ENCODE measurements at places on chromosomes 3 and 15. TPM values are rescaled to one million over a fixed set of nuclear protein-coding genes. Genes with fewer than 3 reads are reported as not detected.

ETV5 gene
- 26.8 TPM for total RNA-seq

TTC21A gene
- total RNA-seq: 0.86 TPM

TNFAIP8L3 gene
- 62.5 TPM for total RNA-seq

ERICH6 gene
- not detected for total RNA-seq

VGLL4 gene
- total RNA-seq: 83.8 TPM

CPN2 gene
- not detected for total RNA-seq

PLIN1 gene
- total RNA-seq: 0.07 TPM

RASGRP1 gene
- total RNA-seq: 0.04 TPM

GABRA5 gene
- total RNA-seq: not detected

GRCh38 chr15:99721104-99721778 lies 12.0 kb downstream of the LYSMD4 start:
- DNase-seq: no peak

DNA sequence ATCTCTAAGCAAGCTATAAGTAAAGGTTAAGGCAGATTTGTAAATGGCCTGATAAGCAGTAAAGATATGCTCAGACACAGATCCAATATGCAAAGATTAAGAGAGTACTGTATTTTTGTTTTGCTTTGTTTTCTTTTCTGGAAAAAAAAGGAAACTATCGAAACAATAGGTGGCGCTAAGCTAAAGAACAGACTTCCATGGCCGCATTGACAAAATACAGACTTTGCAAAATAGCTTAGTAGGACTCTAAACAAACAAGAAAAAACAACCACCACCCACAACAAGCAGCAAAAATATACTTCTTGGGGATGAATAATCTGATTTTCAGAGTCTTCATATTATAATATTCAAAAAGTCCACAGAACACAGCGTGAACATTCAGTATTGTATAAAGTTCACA lies 758.4 kb upstream of the ROBO1 start:
- no peak for DNase-seq

DNA sequence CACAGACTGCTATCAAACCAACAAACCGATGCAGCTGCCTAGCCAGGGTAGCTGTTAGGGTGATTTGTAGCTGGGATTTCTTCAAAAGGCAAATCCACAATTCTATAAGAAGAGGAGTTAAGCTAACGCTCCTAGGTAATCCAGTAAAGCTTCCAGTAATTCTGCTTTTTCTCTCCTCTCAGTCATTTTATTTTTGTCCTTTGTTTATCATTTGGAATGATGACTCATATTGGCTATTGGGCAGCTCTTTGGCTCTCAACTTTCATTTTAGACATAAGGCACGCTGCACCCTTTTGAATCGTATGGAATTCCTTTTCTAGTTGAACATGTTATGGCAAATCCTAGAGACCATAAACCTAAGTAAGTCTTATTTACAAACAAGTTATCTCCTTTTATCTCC lies 53.2 kb upstream of the PPARG start:
- DNase-seq: no peak

- no peak for DNase-seq
Observed at GRCh38 chr3:16404349-16404895, 109.1 kb downstream of the RFTN1 start.

DNA sequence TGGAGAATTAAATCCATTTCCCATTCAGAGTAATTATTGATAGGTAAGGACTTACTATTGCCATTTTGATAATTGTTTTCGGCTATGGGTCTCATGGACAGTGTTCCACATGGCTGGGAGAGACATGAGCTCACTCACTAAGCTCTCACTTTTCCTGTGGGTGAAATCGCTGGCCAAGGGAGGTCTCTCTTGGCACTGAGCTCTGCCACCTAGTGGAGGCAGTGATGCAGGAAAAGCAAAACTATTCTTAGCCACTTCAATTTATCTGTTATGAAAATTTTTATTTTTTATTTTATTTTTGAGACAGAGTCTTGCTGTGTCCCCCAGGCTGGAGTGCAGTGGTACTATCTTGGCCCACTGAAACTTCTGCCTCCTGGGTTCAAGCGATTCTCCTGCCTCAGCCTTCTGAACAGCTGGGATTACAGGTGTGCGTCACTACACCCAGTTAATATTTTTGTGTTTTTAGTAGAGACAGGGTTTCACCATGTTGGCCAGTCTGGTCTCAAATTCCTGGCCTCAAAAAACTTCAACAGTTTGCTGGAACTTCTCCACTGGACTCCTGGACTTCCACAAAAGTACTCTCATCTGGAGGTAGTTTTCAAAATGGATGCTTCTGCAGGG lies 4.7 kb upstream of the RNF13 start:
- peak; percentile 41 for DNase-seq

- no peak for DNase-seq
Observed at GRCh38 chr3:103991461-103992115, 1375.1 kb upstream of the ALCAM start.

DNA sequence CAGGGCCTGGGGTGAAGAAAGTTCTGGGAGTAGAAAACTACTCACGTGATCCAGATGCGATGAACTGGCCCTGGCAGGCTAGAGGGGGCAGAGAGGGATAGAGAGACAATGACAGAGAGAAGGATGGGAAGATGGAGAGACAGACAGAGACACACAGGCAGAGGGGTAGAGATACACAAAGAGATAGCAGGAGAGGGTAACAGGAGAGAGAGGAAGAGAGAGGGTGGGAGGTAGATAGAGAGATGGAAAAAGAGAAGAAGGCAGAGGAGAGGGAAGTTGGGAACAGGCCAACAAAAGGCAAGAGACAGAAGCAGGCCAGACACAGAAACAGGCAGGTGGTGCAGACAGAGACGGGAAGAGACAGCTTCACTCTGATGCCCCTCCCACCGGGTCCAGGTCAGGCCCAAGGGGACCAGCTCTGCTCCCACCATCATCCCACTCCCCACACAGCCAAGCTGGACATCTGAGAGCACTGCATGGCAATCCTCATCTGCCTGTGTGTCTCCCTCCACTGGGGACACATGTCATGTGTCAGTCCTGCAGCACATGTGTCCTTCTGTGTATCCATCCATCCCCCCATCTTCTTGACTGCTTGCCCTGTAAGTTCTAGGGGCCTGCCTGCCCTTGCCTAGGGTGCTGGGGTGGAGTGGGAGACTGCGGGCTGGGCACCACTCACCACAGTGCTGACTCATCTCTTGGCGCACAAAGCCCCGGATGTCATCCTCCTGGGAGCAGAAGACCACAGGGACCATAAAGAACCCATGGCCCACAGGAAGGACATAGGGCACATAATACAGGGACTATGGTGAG lies 2.2 kb upstream of the UCN2 start:
- no peak for DNase-seq

- DNase-seq: no peak
Observed at GRCh38 chr3:67897351-67898336, 243.2 kb upstream of the SUCLG2 start.

DNA sequence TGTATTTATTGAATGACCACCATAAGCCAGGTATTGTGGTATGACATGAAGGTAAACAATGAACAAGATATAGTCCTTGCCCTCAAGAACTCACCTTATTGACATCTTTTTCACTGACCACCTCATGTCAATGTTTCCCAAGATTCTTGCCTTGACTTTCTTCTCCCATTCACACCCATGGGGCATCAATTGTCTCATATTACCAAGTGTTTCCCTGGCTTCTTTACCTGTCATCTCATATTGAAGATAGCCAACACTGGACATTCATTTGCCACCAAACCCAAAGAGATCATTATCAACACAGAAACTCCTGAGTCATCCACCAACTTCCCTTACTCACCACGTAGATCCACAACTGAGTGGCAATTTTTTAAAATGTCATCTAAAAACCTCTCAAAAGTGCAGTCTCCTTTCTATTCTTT lies 2.2 kb downstream of the EFHB start:
- no peak for DNase-seq

GRCh38 chr15:101047301-101047781 lies 128.2 kb downstream of the LRRK1 start:
- no peak for DNase-seq

GRCh38 chr15:35444557-35445204 lies 101.3 kb downstream of the DPH6 start:
- peak; percentile 20 for DNase-seq

DNA sequence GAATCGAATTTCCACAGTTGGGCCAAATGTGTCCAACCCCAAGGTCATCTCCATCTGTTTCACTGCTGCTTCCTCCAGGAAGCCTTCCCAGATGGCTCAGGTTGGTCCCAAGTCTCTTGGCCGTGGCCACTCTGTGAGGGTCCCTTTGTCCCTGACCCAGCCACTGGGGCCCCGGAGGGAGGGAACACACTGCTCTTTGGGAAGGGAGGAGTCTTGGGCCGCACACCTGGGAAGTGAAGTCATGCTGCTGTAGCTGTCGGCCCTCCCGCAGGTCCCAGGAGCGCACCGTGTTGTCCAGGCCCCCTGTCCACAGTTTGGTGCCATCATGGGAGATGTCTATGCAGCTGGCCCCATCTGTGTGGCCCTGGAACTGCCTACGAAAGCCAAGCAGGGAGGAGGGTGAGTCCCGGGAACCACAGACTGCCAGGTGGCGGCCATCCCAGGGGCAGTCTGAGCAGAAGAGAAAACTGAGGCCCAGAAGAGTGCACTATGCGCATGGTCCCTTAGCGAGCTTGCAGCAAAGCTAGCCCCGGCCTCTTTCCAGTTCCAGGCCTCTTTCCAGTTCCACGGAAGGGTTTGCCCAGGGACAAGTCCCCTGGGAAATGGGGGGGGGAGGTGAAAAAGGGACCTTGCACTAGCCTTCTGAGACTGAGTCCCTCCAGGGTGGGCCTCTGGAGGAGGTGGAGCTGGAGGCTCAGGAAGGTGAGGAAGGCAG lies 44.6 kb downstream of the TLE3 start:
- no peak for DNase-seq

DNA sequence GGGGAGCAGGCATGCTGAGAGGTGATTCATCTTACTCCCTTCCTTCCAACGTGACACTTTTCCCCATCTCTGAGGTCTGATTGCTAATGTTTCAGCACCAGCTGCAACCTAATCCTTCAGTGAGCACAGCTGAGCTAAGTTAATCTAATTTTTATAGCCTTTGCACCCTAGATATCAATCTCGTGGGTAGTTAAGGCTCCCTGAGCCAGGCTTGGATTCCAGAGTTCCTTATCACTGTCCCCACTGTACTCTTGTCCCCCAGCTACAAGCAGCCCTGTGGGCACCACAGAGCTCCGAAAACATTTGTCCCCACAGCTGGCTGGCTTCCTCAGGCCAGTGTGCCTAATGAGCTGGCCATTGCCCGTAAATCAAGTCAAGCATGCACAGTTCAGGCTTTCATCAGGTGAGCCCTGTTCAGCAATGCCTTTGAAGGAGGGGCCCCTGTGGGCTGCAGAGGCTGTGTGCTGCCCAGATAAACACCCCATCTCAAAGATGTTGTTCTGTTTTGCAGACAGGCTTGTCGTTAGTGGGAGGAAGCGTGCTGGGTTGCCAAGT lies 376.9 kb upstream of the RASGRP1 start:
- no peak for DNase-seq

DNA sequence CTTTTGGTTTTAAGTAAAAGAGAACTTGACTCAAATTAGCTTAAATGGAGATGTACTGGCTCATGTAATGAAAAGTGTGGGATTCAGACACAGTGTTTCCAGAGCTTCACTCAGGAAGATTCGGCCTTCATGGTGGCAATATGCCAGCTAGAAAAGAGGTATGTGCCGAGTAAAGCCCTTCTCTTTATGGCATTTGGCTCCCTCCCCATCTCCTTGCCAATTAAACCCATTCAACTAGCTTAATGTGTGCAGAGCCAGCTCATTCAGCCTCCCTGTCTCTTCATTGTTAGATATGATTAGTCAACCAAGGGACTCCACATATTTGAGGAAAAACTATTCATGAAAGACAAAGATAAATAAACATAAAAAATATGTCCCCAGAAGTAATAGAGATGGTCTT lies 15.0 kb upstream of the TRANK1 start:
- DNase-seq: no peak

DNA sequence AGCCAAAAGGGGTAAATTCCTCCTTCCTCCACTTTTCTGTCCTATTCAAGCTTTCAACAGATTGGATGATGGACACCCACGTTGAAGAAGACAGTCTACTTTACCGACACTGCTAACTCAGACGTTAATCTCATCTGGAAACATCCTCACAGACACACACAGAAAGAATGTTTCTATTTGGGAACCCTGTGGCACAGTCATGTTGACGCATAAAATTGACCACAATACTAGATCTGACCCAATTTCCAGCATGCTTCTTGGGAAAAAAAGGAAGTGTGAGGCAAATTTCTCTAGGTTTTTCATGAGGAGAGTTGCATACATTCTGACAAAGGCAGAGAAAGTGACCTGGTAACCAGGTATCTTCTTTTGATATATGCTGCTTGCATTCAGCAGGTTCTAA lies 594.1 kb downstream of the FGF12 start:
- DNase-seq: no peak

GRCh38 chr3:63807961-63808565 lies 11.0 kb upstream of the C3orf49 start:
- no peak for DNase-seq

- DNase-seq: no peak
Observed at GRCh38 chr3:192921793-192922192, 4.1 kb upstream of the MB21D2 start.

GRCh38 chr3:131669600-131669999 lies 166.8 kb upstream of the MRPL3 start:
- no peak for DNase-seq

DNA sequence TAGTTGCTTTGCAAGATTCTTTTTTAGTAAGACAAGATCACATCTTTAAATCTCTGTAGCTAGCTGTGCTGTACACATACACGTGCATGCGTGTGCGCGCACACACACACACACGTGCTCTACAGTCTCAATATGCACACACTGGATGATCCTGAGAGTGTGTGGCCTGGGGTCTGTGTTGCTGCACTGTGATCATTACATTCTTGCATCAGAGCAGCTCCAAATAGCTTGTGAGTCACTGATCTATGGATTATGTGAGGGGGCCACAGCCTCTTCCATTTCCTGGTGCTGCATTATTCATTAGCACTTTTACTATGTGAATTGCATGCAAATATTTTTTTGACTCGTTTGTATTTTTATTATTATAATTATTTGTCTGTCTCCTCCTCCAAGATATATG lies 34.6 kb downstream of the MCTP2 start:
- DNase-seq: no peak

DNA sequence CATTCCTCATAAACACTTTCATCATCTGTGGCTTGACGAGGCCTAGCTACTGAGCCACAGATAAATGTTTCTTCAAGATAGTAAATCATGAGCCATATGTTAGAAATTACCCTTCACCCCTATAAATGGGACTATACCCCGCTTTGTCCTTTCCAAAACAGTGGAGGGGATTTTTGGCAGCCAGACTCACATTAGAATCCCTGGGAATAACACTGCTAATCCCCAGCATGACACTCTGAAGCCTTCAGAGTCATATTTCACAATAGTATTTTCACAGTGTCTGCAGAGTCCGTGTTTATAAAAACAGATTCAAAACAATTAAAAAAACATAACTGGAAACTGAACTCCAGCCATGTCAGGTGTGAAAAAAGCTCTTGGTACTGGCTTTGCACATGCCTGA lies 271.6 kb downstream of the ERC2 start:
- no peak for DNase-seq

DNA sequence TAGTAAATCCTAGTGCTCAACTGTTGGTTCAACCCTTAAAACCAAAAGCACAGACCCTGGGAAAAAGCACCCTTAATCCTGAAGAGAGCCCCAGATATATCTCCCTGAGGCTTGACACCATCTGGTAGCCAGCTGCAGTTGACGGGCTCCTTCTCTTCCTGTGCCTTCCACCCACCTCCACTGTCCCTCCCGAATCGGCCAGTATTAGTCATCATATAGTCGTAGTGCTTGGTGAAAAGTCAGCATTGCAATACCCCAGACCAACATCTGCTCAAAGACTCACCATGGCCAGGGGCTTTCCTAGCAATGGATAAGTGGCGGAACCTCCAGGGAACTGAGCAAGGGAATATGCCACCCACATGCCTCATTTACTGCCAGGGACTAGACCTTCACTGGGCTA lies 125.6 kb upstream of the CRBN start:
- no peak for DNase-seq
